HTR-8/SVneo (cell line): ENCODE measurements at places on chromosomes 3 and 15.

- DNase-seq: no peak
Measured at GRCh38 chr3:106431721-106432120, 562.9 kb upstream of the CBLB start.

DNA sequence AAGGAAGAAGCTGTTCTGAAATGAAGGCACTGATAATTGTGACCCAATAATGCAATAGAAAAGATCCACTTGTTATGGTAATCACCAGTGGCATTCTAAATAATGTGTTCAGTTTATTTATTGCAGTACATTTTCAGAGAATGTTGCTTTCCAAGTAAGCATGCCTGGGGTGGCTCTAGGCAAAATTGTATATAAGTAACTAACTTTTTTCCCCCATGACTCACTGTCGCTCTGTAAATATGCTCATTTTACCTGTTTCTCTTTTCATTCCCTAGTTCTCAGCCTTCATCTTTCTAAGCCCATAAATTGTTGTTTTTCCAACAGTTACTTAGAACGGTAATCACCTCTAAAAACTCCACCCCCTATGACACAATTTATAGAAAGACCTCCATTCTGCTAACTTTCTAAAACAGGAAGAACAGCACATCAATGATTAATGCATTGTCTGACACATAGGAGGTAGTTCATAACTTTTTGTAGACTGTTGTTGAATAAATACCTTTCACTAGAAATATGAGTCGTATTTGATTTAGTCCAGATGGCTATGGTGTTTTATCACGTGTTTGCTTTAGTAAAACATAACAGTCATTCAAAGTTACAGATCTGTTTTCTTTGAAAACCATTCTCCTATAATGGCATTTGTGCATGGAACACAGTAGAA lies 143.1 kb downstream of the LSAMP start:
- no peak for DNase-seq

DNA sequence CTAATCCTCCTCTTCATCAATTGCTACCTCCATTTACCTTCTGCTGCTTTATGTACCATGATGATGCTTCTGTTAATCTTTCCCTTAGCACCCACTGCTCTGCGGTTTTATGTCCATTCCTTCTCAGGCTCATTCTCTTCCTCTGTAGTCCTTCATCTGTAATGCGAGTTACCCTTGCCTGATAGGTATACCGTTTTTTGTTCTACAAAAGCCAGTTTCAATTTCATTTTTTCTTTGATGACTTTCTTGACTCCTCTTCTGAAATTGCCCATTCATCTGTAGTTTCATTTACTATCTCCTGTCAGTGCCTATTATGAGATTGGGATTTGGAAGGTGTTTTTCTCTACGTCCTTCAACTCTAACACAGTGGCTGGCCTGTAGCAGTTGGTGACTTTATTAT lies 445.9 kb upstream of the ZNF717 start:
- no peak for DNase-seq

- DNase-seq: peak; percentile 94
Measured at GRCh38 chr15:66883284-66883911, 181.4 kb downstream of the SMAD6 start.

DNA sequence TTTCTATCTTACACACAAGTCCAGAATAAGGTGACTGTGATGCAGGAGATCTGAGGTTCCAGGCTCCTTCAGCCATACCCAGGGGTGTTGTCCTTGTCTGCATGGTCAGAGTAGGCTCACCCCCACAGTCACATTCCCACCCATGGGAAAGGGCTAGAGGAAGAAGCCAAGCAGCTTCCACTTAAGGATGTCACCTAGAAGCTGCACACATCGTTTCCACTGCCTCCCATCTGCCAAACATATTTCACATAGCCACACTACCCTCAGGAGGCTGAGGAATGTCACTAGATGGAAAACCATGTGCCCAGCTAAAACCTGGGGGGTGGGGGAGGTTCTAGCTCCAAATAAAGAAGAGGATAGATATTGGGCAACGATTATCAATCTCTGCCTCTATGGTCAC lies 58.1 kb downstream of the TMEM39A start:
- no peak for DNase-seq

- peak; percentile 54 for DNase-seq
Measured at GRCh38 chr3:137105277-137105977, 147.6 kb downstream of the IL20RB start.

DNA sequence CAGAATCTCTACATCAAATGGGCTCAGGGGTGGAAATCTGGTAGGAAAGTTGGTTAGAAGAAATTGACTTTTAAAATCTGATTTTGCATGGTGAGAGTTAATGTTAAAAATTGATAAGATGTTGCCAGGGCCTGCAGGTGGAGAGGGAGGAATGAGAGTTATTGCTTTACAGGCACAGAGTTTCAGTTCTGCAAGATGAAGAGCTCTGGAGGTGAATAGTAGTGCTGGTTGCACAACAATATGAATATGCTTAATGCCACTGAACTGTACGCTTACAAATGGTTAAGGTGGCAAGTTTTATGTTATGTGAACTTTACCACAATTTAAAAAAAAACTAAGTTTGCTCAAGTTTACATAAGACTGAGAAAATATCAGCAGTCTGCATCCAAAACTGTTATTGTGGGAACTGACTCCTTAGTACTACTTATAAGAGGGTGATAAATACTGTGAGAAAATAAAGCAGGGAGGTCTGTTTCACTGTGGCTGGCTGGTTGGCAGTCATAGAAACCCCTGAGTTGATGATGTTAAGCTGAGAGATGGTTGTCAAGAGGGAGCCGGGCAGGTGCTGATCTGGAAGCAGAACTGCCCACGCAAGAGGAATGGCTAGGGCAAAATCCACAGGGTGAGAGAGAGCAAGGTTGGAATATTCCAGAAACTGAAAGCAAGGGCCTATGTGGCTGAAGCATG lies 144.9 kb downstream of the EDEM1 start:
- no peak for DNase-seq

DNA sequence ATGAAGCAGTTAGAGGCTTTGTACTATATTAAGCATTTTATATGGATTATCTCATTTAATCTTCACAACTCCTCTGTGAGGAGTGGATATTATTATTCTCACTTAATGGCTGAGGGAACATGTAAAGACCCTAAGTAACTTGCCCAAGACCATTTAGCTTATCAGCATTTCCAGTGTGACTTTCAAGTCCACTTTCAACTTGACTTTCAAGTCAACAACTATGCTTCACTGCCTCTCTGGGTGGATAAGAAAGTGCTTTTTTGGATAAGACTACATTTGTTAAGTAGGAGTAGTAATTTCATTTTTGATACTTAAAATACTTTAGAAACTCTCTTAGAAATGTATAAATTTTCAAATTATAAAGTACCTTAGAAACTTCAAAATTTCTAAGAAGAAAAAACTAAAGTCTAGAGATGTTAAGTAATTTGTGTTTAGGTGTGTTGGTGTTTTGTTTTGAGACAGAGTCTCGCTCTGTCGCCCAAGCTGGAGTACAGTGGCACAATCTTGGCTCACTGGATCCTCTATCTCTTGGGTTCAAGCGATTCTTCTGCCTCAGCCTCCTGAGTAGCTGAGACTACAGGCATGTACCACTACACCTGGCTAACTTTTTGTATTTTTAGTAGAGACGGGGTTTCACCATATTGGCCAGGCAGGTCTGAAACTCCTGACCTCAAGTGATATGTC lies 71.8 kb downstream of the MINDY2 start:
- DNase-seq: no peak

DNA sequence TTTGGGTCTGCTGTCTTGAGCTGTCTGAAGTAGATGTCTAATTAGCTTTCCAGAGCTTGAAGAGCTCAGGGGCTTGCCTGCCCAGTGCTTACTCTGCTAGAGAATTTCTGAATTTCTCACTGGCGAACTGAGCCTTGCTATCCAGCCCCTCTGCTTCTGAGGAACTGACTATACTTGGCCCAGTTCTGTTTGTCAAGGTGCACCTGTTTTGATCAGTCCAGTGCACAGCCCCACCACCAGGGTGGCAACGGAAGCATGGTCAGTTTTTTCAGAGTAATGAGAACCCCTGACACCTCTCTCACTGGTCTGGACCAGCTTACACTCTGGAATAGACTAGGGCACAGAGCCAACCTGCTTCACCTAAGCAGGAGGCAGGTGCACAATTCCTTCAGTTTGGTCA lies 25.2 kb downstream of the ITGB5 start:
- DNase-seq: no peak

- no peak for DNase-seq
Measured at GRCh38 chr15:20358779-20359414, 182.7 kb downstream of the GOLGA6L6 start.

GRCh38 chr15:56042982-56043980 lies 49.9 kb upstream of the NEDD4 start:
- no peak for DNase-seq

DNA sequence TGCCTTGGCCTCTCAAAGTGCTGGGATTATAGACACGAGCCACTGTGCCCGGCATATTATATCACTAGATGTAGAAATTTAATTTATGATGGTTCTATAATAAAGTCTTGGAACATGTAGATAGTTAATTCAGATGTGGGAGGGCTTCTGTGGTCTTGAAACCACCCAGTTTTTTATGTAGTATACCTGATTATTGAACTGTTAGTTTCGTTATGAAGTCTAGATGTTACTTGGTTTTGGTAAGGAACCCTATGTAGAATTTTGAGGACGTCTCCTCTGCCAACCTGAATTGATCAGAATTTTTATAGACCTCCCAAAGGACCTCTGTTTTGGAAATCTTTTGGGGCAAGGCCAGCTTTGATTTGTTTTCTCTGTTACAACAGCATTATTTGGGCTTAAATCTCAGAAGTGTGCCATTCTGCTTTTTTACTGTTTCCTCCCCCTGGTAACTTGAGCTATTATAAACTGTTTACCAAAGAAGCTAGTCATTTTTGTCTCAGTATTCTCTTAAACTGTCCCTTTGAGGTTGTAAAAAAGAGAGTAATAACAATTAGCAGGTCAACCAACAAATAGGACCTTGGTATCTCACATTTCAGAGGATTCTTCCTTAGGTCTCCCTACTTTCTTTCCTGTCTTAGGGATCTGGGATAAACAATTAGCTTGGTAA lies 20.8 kb downstream of the AKAP13 start:
- DNase-seq: no peak

GRCh38 chr3:94462931-94463330 lies 400.1 kb downstream of the NSUN3 start:
- DNase-seq: no peak

DNA sequence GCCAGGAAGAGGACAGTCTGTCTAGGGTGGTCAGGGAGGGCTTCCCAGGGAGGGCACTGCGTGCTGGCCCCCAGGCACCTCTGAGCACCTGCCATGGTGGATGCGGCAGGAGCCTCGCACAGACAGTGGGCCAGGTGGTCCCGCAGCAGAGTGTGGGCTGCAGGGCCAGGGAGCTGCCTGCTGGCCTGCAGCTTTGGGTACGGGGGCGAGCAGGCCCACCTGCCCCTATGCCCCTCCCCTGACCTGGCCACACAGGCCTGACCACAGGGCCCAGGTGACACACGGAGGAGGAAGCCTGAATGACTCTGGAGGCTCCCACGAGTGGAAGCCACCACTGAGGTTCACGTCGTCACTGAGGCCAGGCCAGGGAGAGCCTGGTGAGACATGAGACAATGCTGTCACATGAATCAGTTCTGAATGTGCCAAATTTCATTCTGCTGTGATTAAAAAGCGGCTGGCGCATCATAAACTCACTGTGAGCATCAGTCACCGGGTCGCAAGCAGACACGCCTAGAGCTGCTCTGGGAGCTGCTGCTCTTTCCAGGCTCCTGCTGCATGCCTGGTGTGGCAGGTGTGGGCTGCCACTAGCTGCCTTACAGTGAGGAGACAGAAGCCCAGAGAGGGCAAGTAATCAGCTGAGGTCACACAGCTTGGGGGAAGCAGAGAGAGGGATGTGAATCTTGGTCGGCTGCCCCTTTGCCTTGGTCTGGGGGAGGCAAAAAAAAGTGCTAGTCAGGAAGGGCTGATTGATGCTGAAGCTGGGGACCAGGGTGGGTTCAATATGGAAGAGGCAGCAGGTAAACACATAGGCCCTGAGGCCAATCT lies 39.5 kb upstream of the IQSEC1 start:
- DNase-seq: no peak

DNA sequence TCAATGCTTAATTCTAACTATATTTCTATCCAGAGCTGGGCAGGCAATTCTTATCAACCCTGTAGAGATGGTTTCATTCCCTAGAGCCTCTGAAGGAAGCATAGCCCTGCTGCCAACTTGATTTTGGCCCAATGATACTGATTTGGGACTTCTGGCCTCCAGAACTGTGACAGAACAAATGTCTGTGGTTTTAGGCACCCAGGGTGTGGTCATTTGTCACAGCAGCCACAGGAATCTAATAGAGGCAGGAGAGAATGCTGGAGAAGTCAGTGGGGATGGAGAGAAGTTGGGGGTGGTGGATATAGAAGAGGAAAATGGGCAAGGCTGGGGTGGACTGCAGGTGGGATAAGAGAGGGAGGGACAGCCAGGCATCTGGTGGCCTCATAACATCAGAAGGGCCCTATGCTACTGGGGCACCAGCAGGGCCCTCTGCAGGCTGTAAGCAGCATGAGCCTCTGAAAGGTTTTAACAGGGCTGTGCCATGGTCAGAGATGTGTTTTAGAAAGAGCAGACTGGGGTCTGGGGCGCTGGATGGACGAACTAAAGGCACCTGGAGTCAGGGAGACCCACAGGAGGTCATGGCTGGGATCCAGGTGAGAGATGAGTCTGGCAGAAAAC lies 19.8 kb downstream of the MRPS11 start:
- DNase-seq: no peak

GRCh38 chr15:77603611-77604336 lies 28.9 kb downstream of the LINGO1 start:
- no peak for DNase-seq

DNA sequence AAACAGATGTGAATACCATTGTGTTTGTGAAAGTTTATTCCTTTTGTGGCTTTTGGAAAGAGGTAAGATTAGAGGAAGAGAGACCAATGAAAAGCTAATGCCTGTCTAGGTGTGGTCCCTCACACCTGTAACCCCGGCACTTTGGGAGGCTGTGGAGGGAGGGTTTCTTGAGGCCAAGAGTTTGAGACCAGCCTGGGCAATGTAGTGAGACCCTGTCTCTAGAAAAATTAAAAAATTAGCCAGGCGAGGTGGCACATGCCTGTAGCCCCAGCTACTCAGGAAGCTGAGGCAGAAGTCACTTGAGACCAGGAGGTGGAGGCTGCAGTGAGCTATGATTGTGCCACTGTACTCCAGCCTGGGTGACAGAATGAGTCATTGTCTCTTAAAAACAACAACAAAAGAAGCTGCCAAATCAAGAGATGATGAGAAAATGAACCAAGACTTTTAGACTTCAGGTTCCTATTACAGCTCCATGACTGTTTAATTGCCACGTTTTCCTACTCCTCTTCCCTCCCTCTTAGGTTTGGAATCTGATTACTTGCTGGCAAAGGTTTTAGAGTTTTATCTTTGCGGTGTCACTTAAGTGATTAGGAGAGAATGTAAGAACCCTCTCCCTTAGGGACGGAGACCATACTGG lies 68.7 kb downstream of the CGNL1 start:
- no peak for DNase-seq

DNA sequence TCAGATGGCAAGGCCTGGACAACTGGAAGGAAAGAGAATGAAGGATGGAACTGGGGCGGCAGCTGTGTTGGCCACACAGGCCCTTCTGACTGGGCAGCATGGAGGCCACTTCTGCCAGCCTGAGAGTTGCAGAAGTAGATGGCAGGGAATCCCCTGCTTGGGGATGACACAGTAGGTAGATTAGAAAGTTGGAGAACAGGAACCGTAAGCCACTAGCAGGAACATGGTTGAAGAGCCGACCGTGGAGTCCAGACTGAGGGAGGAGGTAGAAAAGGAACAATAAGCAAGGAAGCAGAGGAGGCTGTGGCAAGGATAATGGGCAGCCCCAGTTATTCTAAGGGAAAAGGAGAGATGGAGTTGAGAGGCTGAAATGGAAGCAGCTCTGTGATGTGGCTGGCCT lies 26.4 kb upstream of the ZNF774 start:
- no peak for DNase-seq
